Activated CD4-positive, alpha-beta T cell treated with anti-CD3 and anti-CD28 coated beads, Interleukin-10, Interleukin-2, amounts not matched to agents 100 ng/mL and 50 ng/mL, durations not matched to agents 16 hours and 8 hours (primary cell): ENCODE measurements at places on chromosomes 3 and 15.

GRCh38 chr3:14569474-14570000, 29.4 kb upstream of the GRIP2 start:
- no peak for DNase-seq

DNA sequence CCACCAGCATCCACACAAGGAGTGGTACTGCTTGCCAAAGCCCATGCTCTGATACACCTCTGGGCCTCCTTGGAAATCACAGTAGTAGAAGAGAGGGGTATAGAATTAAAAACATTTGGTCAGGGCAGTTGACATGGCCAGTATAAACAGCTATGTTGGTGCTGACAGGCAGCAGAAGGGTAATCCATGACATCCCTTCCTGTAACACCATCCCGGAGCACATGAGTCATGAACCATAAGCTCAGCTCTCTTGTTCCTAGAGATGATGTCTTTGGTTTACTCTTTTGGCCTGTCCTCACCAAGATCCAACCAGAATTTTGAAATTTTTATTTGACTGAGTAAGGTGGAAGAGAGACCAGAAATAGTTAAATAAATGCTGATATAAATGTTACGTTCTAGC, 132.6 kb upstream of the CTDSPL start:
- no peak for DNase-seq

DNA sequence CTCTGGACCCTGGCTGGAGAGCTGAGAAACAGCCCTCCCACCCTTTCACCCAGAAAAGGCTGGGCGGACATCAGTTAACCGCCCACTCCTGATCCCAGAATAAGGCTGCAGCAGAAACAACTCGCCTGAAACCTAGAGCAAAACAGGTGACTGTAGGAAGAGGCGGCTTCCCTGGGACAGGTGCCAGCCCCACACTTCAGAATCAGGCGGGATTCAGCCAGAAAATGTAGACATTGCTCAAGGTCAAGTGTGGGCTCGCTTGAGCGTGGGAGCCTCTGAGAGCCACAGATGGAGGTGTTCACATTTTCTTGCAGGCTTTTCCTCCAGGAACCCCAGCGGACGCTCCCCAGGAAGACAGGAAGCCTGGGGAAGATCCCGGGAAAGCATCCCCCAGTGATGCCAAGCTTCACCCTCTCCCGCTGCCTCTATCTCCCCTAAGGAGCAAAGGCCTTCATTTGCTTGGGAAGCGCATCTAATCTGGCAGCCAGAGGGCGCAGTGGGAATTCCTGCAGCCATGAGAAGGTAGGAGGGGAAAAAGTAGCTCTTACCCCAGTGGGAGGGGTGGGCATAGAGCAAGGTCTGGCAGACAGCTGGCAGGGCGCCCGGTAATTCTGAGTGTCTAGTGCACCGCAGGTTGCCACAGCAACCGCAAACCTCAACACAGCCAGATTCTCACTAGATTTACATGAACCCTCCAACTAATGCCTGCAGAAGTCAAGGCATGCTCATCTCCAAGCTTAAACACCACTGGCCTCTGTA, 77.7 kb downstream of the OCA2 start:
- no peak for DNase-seq

DNA sequence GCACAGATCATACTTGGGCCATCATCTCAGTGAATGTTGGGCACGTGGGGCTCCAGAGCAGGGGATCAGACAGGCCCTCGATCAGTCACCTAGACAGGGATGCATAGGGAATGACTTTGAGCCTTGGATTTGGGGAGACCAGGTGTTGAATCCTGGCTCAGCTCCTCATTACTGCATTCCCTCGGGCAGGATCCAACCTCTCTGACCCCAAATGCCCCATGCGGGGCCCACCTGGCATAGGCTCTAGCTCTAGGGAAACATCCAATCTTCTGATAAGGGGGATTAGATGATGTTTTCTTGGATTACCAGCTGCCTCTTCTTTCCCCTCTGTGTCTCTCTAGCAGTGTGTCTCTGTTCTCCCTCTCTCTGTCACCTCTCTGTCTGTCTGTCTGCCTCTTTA, 22.7 kb downstream of the LOXL1 start:
- DNase-seq: no peak

- no peak for DNase-seq
Observed at GRCh38 chr3:133855772-133856171, 39.9 kb downstream of the RAB6B start.
